Thyroid gland (tissue), 4 donors: ENCODE measurements at places on chromosomes 13 and 19. TPM values are rescaled to one million over a fixed set of nuclear protein-coding genes. Genes with fewer than 3 reads are reported as not detected.

The SIGLEC11 gene
- 1.2 TPM for total RNA-seq

The ZNF675 gene
- total RNA-seq, result 16.7 TPM

The STARD13 gene
- total RNA-seq, result 52.0 TPM

The NLRP11 gene
- total RNA-seq, result not detected

The ZNF607 gene
- total RNA-seq, result 10.2 TPM

The ZNF536 gene
- total RNA-seq, result 5.8 TPM

The OR7A5 gene
- total RNA-seq, result not detected

The SLC25A41 gene
- total RNA-seq, result not detected

The HIPK4 gene
- not detected for total RNA-seq

The ZNF579 gene
- total RNA-seq, result 4.0 TPM

The CGB1 gene
- total RNA-seq, result not detected

The TUBA3C gene
- total RNA-seq, result not detected

The ERICH6B gene
- total RNA-seq, result not detected

The TINCR gene
- total RNA-seq, result not detected

The RGL3 gene
- total RNA-seq, result 117 TPM

The ZNF709 gene
- total RNA-seq, result 9.4 TPM

The ZNF708 gene
- 34.3 TPM for total RNA-seq

The SHANK1 gene
- total RNA-seq, result not detected

The ZNF208 gene
- total RNA-seq, result 44.1 TPM

The ZNF211 gene
- total RNA-seq, result 22.6 TPM

The KLF1 gene
- not detected for total RNA-seq

The LGI4 gene
- 10.9 TPM for total RNA-seq

The ZSCAN5B gene
- total RNA-seq, result not detected

The PLK5 gene
- not detected for total RNA-seq

The SHISA7 gene
- total RNA-seq, result not detected

The ZNF606 gene
- total RNA-seq, result 38.9 TPM

The WTIP gene
- 22.1 TPM for total RNA-seq

The ZNF441 gene
- 17.8 TPM for total RNA-seq

The PSG6 gene
- not detected for total RNA-seq

The FPR3 gene
- total RNA-seq, result 3.2 TPM

The BLOC1S3 gene
- total RNA-seq, result 13.3 TPM

The ZNF470 gene
- total RNA-seq, result 4.7 TPM

The ZGLP1 gene
- total RNA-seq, result 0.75 TPM
